ENCODE measurements at places on chromosomes 2 and 18.

DNA sequence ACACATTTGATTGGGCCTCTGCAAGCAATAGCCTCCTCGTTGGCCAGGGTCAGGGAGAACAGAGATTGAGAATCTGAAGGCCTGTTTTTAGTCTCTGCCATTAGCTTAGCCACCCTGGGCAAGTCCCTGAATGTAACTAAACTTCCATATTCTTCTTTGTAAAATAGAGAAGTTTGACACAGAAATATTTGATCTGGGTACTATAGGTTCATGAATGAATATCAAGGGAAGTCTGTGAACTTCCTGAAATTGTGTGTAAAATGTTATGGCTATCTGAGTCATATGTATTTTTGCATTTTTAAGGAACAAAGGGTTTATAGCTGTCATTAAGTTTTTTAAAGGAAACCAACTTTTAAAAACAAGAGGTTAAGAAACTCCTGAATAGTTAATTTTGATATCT lies 23.2 kb downstream of the RND3 start:
- no peak for DNase-seq

DNA sequence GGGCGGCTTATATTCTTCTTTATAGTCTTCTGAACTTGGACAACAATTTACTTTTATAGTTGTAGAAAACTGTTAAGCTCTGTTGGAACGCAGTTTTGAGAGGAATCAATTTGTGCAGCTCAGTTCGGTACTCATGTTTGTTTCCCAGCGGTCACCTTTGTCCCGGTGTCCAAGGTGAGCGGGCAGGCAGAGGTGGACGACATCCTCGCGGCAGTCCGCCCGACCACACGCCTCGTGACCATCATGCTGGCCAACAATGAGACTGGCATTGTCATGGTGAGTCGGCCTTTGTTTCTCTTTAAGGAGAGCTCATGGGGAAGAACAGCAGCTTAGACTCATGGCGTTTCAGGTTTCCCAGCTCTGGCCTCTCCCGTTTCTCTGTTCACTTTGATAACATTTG lies 18.6 kb upstream of the ESPNL start:
- no peak for DNase-seq

GRCh38 chr2:158809816-158810215 lies 14.7 kb downstream of the DAPL1 start:
- no peak for DNase-seq

GRCh38 chr2:38214209-38214717 lies 138.3 kb upstream of the CYP1B1 start:
- peak; percentile 88 for DNase-seq

GRCh38 chr2:41142478-41142877 lies 690.6 kb upstream of the SLC8A1 start:
- no peak for DNase-seq

DNA sequence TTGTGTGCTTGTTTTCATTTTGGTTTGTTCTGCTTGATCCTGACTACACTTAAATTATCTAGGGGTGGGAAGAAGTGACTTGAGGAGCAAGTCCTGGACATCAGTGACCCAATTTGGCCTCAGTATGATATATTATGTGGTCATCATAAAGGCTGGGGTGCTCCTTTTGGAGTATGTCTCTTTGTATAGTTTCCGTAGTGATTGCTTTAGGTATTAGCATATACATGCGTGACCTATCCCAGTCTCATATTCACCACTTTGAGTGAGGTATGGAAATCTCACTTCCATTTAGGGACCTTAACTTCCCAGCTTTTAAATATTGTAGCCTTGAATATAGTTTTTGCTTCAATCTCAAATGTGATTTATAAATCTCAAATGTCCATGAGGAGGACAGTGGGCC lies 241.0 kb downstream of the PTGR3 start:
- DNase-seq: no peak
